ENCODE measurements at places on chromosomes 12 and 14. TPM values are rescaled to one million over a fixed set of nuclear protein-coding genes. Genes with fewer than 3 reads are reported as not detected.

Gene KCNK10
- total RNA-seq = not detected

- DNase-seq = no peak
These were observed 28.3 kb downstream of the PTPRO start for GRCh38 chr12:15350643-15351042.

- DNase-seq = peak; percentile 39
These were observed 60.4 kb upstream of the METAP2 start for GRCh38 chr12:95413576-95413975.

Gene TAS2R30
- not detected for total RNA-seq

DNA sequence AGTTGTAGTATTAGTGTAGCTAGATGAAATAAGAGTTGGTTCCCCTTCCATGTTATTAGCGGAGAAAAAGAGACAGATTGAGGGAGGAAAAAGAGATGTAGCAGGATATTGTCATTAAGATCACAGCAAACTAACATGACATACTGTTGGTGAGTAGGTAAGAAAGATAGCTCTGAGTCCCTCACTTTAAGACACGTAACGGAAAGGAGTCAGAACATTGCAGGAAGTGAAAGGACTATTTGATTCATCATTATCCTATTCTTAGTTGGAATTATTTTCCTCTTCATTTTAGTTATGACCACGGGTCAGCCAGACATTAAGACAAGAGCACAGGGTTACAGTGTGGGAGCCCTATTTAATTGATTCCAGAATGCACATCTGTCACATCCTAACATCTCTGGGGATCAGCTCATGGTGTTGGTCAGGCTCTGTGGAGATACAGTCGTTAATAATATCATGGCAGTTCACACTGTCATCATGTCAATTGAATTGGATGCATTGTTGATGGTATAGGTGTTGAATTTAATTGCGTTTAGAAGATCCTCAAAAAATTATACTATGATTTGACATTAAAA is 55.0 kb downstream of the TMX1 start:
- DNase-seq = no peak

DNA sequence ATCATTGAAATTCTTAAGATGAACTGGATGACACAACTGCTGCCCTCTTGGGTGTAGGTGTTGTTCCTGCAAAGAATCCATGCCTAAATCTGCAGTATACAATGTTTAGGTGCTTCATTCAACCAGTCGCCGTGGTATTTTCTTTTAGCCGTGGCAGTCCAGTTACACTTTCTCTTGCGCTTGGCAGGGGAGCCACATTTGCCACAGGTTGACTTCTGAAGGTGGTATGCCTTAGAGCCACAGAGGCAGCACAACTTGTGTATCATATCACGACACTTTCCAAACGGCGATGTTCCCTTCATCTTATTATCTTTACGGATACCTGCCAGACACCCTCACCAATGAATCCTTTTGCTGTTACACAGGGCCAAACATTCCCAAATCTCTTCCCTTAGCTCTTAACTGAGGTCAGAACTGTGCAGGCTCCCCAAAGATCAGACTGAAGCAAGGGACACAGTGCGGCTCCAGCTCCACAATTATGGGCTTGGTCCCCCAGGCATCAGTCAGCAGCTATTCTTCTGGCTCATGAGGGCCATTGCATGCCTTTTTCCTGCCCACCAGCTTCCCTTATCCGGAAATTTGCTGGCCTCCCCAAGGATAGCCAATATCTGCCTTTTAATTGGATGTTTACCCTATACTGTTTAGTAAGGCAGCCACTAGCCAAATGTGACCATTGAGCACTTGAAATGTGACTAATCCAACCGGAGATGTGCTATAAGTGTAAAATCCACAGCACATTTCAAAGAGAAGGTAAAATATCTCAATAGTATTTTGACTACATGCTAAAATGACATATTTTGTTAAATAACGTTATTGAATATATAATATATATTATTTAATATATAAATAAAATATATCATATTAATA is 50.7 kb downstream of the SENP1 start:
- no peak for DNase-seq

GRCh38 chr12:123723765-123724164 is 11.6 kb downstream of the ATP6V0A2 start:
- no peak for DNase-seq

Gene TSHR
- total RNA-seq = not detected

GRCh38 chr14:68671909-68672308 is 121.0 kb downstream of the ZFP36L1 start:
- no peak for DNase-seq

GRCh38 chr12:130880411-130880885 is 8.6 kb downstream of the RAN start:
- no peak for DNase-seq

GRCh38 chr12:117456076-117456475 is 94.7 kb upstream of the NOS1 start:
- DNase-seq = no peak

GRCh38 chr12:113863455-113863845 is 102.7 kb downstream of the RBM19 start:
- peak; percentile 68 for DNase-seq

DNA sequence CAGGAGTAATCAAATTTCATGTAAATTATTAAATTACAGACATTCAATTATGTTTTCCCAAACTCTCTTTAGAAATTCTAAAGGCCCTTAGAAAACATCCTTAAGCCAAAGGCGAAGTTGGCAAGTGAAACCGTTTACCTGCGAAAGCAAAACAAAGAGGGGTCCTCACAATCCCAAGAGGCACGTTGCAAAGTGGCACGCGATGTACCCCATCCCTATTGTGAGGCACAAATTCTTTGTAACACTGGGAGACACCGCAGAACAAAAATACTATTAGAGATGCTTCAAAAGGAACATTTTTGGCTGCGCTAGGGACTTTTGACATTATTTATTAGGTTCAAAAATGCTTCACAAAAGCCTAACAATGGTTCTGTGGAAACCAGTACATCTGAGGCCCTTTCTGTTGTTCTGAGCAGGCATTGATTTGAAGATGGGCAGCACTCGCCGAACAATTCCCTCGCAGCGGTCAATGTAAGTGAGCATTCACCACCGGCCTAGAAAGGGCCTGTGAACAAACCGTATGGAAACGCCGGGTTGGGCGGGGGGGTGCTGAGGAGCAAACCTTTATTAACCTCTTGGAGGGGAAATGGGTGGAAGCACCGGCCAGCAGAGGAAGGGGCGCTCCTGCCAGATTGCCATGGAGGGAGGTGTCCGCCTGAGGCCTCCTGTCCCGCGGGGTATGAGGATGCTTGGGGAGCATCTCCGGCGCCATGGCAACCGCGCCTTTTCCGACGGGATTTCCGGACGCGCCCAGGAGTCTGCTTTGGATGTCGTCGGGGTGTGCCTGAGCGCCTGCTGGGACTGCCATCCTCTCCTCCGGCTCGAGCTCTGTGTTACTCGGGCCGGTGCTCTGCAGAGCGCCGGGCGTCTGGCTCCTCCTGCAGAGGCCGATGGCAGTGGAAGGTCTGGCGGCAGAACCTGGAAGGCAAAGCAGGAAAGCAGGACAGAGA is 193.9 kb downstream of the C12orf42 start:
- no peak for DNase-seq

GRCh38 chr14:79137045-79137430 is 966.9 kb downstream of the NRXN3 start:
- DNase-seq = no peak

DNA sequence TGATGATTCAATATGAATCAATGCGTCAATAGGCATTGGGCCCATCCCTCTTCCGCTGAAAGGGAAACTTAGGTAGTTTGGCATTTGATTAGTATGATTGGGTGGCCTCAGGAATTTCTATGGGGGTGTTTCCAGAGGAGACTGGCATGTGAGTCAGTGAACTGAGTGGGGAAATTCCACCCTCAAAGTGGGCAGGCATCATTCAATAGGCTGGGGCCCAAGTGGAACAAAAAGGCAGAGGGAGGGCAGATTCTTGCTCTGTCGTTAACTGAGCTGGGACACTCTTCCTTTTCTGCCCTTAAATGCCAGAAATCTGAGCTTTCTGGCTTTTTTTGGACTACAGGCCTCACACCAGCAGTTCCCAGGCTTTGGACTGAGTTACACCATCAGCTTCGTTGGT is 373.5 kb downstream of the RPS29 start:
- no peak for DNase-seq

DNA sequence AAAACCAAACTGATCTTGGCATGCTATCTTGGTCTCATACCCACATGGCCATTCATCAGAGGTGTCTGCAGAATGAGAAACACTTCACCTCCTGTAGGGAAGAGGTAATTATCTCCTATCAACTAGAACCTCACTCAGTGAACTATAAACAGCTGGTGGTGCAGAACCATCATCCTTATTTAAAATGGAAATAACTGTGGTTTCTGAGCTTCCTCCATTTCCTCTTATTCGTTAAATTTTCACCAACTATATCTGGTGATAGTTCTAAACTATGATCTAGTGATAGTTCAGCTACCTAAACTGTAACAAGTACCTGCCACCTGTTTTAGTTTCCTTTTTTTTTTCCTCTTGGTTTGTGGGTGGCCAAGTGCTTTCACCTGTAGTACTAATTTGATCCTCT is 218.5 kb downstream of the FUT8 start:
- no peak for DNase-seq

DNA sequence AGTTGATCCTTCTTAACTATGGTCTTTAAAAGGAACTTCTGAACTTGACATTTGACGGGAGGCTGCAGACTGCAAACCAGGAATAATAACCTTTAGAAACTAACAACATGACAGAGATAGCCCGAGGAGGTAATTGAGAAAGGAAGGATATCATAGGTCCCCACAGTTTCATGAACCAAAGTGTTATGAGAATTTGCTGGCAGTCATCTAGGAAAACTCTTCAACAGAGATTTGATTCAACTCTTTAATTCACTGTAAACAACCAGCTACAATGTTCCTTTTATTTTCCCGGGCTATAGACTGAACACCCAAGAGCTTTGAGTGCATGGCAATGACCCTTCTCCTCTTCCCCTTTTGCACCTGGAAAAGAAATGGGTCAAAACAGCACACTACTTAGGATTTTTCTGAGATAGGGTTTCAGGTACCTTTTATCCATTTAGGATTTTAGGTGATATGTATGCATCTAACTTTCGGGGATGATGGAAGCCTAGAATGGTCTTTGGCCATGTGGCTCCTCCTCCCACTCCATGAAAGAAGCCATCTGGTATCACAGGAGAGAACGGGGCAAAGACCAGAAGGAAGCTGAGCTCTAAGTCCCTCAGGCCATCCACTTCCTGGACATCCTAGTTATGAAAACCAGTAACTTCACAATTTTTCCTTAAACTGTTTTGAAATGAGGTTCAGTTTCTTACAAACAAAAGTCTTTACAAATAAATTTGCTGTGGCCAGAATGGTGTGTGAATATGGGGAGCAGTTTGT is 23.0 kb downstream of the GLT8D2 start:
- no peak for DNase-seq

Gene CMA1
- not detected for total RNA-seq

GRCh38 chr12:91889910-91890309 is 255.7 kb downstream of the BTG1 start:
- DNase-seq = no peak

DNA sequence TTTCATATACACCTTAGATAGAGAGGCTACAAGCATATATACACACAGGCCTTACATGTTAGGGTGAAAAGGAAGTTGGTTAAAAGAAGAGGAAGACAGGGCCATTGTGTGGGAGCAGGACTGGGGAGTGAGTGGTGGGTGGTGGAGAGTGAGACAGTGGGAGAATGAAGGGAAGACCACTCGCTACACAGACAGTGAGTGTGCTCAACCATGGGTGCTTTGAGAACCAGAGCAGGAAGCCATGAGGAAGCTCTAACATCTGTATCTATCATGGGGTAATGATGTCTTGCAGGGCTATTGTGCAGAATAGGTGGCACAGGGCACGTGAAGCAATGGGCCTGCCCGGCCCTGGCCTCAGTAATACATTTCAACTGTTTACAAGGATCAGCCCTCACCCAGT is 11.4 kb upstream of the KRT74 start:
- no peak for DNase-seq

Gene ANKS1B
- total RNA-seq = 4.1 TPM

DNA sequence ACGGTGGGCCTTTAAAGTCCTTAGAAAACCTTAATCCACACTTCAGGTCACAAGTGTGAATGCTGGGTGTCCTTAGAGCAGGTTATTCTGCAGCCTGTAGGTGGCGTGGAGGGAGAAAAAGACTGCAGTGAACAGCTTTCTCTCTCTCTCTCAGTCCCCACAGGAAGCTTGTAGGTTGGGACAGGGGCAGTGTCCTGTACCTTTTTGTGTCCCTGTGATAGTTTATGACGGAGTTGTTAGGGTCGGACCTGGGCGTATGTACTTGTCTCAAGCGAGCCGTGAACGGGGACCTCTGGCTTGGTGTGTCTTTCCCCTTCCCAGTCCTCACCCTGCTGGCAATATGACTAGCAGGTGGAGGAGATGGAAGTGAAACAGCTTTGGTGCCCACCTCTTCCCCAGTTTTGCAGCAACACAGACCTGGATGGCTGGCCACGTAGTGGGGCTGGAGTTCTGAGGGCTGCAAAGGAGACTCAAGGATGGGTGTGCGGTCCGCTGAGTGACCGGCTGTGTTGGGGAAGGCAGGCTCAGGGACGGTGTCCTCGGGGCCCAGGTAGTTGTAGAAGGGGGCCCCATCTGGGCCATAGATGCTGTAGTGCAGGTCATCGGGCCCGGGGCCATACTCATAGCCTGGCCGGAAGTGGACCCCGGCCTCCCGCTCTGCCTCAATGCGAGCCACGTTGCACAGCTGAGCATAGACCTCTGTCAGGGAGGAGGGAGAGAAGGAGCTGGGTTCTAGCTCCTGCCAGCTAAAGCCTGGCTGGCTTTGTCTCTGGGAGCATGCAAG is 8.9 kb downstream of the ISCA2 start:
- peak; percentile 63 for DNase-seq

Gene ANKRD33
- total RNA-seq = not detected

GRCh38 chr14:52922059-52922458 is 28.8 kb downstream of the FERMT2 start:
- DNase-seq = peak; percentile 23

GRCh38 chr12:76035045-76035444 is 3.5 kb upstream of the PHLDA1 start:
- no peak for DNase-seq

Gene GLI1
- not detected for total RNA-seq

- peak; percentile 81 for DNase-seq
These were observed 319.2 kb downstream of the BCL11B start for GRCh38 chr14:98952593-98953350.

Gene WIF1
- not detected for total RNA-seq

DNA sequence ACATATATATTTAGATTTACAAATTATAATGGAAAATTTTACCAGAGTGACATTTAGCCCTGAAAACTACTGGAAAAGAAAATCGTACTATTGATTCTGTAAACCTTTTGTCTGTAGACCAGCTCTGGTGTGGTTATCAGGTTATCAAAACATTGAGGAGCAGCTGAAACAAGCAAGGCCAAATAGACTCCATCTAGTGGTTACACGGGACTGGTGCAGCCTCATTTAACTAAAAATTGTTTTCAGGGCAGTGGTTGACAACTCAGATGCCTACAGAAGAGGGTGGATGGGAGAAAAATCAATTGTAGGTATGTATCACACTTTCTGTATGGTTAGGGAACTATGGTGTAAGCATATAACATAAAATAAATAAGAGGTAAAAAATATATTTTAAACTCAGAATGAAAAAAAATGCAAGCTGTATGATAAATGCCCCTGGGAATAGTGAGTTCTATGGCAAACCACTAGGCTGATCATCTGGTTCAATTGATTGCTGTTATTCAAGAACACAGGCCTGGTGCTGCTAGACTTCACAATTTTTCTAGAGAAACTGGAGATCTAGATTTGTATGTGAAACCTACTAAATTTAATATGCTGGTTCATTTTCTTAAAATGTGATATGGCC is 51.2 kb downstream of the ACSS3 start:
- peak; percentile 37 for DNase-seq

Gene RNF41
- total RNA-seq = 42.8 TPM

- DNase-seq = no peak
These were observed 1.9 kb downstream of the TEAD4 start for GRCh38 chr12:2960996-2961616.

Gene PPM1H
- total RNA-seq = 5.2 TPM
